ENCODE measurements at places on chromosomes 2 and 18.

DNA sequence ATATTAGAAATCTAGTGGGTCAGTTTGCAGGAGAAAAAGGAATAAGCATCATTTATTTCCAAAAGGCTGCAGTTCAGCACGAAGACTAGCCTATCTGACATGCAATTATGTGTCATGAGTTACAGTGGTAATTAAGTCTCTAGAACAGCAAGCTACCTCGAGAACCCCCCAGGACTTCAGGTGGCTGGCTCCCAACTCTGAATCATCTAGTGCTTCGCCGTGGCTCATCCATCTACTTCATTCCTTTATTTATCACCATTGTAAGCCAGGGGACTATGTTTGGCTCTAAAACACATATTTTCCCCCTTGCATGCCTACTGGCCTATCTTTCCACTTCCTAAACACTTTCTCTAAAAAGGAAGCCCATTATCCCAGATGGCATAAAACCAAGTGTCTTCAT lies 121.6 kb downstream of the TXNL1 start:
- no peak for DNase-seq

GRCh38 chr2:191892391-191892790 lies 45.5 kb upstream of the CAVIN2 start:
- no peak for DNase-seq

DNA sequence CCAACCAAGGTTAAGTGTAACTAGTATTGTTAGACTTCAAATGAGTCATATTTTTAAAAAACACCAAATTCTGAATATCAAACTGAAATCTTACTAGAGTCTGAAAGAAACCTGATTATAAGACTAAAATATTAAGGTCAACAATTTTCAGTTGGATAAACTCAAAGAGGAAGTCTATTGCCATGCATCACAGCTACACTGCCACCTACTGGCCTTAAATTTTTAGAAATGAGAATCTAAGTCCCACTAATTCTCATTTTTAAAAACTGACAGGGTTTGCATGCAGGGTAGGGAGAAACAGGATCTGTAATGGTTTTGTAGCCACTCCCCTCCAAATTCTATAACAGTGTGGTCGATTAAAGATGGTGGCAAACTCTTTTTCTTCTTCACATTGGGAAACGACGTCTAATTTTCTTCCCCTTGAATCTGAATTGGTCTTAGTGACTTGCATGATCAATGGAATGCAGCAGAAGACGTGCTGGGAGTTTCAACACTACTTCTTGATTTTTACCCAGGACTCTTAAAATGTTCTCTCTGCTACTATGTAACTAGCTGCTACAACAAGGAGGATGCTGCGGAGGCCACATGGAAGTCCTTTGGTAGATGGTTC lies 176.1 kb upstream of the SESTD1 start:
- DNase-seq, result no peak

DNA sequence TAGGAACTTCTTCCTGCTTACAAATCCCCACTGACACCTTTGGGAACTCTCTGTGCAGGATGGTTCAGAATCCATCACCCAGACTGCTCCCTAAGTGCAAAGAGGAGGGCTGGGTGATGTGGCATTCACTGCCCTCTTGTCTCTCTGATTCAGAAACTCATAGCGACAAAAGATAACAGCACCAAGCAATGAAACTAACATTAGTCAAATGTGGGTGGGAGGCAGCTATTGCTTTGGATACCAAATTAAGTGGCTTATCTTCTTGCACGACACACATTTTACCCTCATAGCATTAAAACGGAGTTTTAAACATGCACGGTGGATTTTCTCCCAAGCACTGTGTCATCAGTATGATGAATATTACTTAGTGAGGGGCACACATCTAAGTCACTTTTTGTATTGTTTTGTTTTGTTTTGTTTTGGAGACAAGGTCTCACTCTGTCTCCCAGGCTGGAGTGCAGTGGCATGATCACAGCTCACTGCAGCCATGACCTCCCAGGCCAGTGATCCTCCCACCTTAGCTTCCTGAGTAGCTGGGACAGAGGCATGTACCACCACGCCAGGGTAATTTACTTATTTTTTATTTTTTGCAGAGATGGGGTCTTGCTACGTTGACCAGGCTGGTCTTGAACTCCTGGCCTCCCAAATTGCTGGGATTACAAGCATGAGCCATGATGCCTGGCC lies 40.9 kb upstream of the NEB start:
- DNase-seq, result no peak

DNA sequence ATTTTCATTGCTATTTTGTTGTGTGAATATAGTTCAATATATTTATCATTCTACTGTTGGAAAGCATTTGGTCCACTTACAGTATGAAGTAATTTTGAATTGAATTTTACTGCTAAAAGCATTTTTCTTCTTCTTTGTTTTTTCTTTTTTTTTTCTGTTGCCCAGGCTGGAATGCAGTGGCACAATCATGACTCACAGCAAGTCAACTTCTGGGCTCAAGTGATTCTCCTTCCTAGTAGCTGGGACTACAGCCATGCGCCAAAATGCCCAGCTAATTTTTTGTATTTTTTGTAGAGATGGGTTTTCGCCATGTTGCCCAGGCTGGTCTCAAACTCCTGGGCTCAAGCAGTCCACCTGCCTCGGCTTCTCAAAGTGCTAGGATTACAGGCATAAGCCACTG lies 2.4 kb upstream of the ETAA1 start:
- no peak for DNase-seq

DNA sequence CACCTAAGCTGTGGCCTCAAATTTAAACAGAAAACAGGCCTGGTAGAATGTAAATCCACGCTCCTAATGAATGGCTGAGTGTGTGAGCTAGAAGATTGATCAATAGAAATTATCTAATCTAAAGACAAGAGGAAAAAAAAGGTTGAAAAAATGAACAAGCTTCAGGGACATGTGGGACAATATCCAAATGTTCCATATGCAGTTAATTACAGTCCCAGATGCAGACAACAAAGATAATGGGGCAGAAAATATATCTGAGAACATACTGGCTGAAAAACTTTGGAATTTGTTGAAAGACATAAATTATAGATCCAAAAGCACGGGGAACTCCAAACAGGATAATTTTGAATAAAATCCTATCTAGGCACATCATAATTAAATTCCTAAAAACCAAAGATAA lies 186.7 kb upstream of the SIX2 start:
- no peak for DNase-seq

GRCh38 chr2:98127229-98127989 lies 40.4 kb downstream of the VWA3B start:
- DNase-seq, result no peak

GRCh38 chr2:105473011-105473410 lies 74.2 kb upstream of the FHL2 start:
- DNase-seq, result no peak

GRCh38 chr2:162365392-162365791 lies 21.5 kb downstream of the GCA start:
- DNase-seq, result no peak

- no peak for DNase-seq
These were observed 84.0 kb downstream of the EVA1A start for GRCh38 chr2:75476761-75477160.

- DNase-seq, result no peak
These were observed 42.0 kb downstream of the EPHA4 start for GRCh38 chr2:221529943-221530652.

GRCh38 chr2:23826040-23826439 lies 100.9 kb downstream of the ATAD2B start:
- no peak for DNase-seq

DNA sequence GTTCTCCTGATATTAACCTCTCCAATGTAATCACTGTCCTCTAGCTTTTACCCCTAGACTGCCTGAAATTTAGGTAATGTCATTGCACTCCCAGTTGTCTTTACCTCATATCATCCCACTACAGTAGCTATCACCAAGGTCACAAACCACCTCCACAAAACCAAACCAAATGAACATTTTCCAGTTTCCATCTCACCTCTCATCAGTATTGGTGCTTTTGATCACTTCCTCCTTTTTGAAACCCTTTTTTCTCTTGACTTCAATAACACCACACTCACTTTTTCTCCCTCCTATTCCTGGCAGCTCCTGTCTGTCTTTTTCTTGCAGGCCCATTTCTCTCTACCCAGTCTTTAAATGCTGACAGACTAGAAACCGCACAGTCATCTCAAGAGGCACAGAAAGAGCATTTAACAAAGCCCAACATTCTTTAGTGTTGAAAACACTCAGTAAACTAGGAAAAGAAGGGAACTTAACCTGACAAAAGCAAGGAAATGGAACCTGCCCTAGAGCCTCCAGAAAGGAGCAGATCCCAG lies 95.9 kb upstream of the SIX2 start:
- no peak for DNase-seq

- DNase-seq, result no peak
These were observed 55.7 kb upstream of the ITM2C start for GRCh38 chr2:230809015-230809414.

- no peak for DNase-seq
These were observed 144.1 kb downstream of the NDUFA10 start for GRCh38 chr2:239881031-239881471.

GRCh38 chr2:95061119-95061512 lies 35.6 kb downstream of the MAL start:
- DNase-seq, result no peak

GRCh38 chr18:67509741-67510391 lies 6.7 kb downstream of the DSEL start:
- DNase-seq, result no peak

DNA sequence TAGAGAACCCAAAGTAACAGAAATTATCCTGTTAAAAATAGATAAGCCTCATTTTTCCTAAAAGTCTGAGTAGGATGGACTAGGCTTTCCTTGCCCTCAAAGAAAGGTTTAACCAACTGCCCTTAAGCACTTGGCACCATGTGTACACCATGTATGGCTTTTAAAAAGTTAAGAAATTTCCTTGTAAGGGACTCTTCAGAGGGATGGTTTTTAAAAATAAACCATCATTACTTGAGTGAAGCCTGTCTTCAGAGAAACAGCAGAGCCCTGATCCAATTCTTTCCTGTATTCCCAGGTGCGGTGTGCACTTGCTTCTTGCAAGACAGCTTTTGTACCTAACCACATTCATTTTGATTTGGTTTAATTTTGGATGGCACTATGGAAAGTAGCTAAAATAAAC lies 1.1 kb upstream of the NEMP2 start:
- no peak for DNase-seq

- no peak for DNase-seq
These were observed 98.5 kb downstream of the GYPC start for GRCh38 chr2:126754240-126755004.

- no peak for DNase-seq
These were observed 263.7 kb downstream of the ATAD2B start for GRCh38 chr2:23662941-23663920.

GRCh38 chr18:60018618-60019462 lies 119.0 kb downstream of the PMAIP1 start:
- DNase-seq, result no peak

- DNase-seq, result no peak
These were observed 56.5 kb downstream of the EMX1 start for GRCh38 chr2:72973566-72974435.

DNA sequence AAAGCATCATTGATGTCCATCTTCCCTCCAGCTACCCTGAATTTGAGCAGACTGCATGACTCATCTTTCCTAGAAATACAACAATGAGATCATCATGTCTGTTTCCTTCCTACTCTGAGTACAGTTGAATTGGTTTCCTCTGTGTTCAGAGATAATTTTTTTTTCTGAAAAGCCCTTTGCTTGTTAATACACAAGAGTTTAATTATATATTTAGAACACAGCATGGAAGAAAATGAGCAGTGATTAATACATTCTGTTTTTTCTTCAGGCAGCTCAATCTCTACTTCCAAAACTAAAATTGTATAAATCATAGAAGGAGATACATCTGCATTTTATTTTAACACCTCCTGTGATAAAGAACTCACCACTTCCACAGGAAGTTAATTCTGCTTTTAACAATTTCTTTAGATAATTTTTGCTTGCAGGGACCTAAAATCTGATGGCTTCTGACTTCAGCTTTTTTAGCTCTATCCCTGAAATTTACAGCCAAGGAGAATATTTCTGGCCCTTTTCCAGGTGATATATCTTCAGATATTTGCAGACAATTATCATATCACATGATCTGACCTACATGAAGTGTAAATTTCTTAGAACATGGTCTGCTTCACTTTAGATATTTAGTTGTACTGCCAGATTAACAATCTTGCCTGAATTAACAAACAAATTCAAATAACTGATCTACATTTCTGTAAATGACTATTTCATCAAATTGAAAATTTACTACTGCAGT lies 249.0 kb downstream of the TRIB2 start:
- DNase-seq, result no peak

- DNase-seq, result no peak
These were observed 2108.8 kb upstream of the PIK3C3 start for GRCh38 chr18:39846265-39846664.

DNA sequence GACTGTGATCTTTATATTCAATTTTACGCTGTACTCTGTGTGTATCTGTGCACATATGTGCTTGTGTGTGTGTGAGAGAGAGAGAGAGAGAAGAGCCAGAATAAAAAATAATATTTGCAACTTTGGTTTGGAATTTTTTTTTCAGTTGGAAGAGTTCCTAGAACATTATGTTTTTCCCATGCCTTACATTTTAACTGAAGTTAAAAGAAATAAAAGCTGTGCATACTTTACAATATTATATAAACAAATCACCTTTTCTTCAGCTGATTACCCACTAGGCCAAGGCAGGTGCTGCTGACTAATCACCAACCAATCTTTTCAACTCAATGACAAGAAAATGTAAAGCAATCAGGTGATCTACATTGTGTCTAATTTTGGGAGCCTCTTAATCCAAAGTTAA lies 366.3 kb downstream of the NYAP2 start:
- DNase-seq, result no peak

DNA sequence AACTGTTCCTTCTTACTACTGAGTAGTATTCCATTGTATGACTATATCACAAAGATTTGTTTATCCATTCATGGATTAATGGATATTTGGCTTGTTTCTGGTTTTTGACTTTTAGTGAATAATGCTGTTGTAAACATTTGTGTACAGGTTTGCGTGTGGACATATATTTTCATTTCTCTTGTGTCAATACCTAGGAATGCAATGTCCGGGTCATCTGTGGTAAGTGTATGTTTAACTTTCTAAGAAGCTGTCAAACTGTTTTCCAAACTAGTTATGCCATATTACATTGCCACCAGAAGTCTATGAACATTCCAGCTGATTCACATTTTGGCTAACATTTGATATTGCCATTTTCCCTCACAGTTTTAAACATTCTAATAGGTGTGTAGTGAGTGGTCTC lies 29.1 kb upstream of the SLC16A14 start:
- DNase-seq, result no peak

Measured in activated CD8-positive, alpha-beta memory T cell treated with anti-CD3 and anti-CD28 coated beads for 4 hours (primary cell).